ENCODE measurements at places on chromosomes 12 and 14.

DNA sequence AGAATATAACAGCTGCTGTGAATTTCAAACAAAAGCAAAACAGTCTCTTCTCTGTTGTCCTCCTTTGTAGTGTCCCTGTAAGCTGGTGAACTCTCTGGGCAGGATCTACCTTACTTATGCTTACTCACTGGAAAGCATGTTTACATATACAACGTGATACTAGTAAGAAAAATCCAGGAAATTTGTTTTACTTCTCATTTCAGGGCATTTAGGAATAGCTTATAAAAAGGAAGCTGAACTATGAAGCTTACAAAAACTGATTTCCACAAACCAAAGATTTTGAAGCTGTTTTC is 311.0 kb downstream of the NOVA1 start:
- no peak overlapping the region for H3K4me3 ChIP-seq
- H3K27me3 ChIP-seq: no peaks in the 10 kb centered on the region
- no peaks in the 10 kb centered on the region for H3K4me1 ChIP-seq
- no peak for DNase-seq
- no peak overlapping the region for H3K27ac ChIP-seq

GRCh38 chr12:111842556-111843396 is 748 bp downstream of the MAPKAPK5 start:
- peak overlapping the region; percentile 88 for H3K4me3 ChIP-seq
- peak; percentile 66 for DNase-seq
- peaks cover 34% of the 10 kb centered on the region for H3K36me3 ChIP-seq
- peak overlapping the region; percentile 56 for H3K27ac ChIP-seq
- H3K27me3 ChIP-seq: no peaks in the 10 kb centered on the region

DNA sequence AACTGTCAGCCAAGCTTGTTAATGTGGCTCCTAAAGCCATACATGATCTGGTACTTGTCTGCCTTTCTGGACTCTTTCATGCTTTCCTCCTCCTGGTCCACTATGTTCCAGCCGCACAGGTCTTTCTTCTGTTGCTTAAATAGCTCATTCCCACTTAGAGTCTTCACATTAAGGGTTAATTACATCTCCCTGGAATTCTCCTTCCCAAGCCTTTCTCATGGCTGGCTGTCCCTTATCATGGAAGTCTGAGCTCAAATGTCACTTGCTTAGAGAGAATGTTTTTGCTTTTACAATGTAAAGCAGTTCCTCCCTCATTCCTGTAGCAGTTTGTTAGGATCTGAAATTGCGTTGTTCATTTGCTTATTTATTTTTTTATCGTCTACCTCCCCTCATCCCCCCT is 199.6 kb downstream of the TRHDE start:
- no peak overlapping the region for H3K27ac ChIP-seq
- H3K4me3 ChIP-seq: no peak overlapping the region
- no peaks in the 10 kb centered on the region for H3K36me3 ChIP-seq
- no peak for DNase-seq

DNA sequence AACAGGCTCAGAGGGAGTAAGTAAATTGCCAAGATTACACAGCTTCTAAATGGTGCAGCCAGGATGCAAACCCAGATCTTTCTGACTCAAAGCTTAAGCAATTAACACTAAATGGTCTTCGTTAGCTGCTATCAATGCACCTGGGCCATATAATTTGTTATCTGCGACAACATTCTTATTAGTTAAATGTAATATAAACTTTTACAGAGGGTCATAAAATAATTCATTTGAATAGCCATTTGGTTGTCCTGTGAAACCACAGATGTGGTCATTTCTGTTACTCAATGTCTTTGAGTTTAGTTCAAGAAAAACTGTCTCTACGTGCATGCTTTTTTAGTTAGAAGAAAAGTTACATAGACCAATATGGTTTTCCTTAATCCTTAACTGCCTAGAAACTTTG is 22.1 kb upstream of the NAP1L1 start:
- no peak for DNase-seq
- no peak overlapping the region for H3K4me3 ChIP-seq
- H3K4me1 ChIP-seq: no peaks in the 10 kb centered on the region

GRCh38 chr14:87615047-87615446 is 377.9 kb downstream of the GALC start:
- H3K4me1 ChIP-seq: peaks cover 31% of the 10 kb centered on the region
- no peaks in the 10 kb centered on the region for H3K36me3 ChIP-seq
- no peaks in the 10 kb centered on the region for H3K27me3 ChIP-seq
- DNase-seq: peak; percentile 69
- H3K4me3 ChIP-seq: peak overlapping the region; percentile 38
- peak overlapping the region; percentile 48 for H3K27ac ChIP-seq

DNA sequence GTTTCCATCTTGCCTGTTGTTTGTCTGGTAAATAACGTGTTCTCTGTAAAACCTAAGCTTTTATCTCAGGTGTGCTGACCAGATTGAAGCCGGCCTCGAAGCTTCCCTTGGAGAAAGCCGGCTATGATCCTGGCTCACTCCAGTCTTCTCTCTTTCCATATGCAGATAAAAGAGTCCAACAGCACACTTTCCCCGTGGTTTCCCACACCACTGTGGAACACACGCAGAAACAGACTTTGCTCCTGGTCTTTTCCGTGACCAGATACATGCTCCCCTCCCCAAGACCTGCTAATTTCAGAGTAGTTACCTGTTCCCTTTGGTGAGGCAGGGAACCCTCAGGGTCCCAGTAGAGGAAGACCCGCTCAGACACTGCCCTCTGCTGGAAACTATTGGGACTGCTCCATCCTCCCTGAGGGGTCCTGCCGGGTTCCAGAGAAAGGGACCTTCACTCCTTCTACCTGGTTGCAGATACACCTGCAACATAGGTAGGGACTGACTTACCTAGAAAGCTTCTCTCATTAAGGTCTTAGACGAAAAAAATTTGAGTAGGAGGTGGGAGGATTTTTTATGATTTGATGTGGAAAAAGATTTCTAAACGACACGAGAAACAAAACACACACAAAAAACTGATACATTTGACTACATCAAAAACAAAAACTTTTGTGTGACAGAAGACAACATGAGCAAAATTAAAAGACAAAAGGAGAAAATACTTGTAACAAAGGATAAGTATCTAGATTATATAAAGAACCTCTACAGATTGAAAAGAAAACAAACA is 415.4 kb upstream of the CCDC196 start:
- DNase-seq: peak; percentile 90
- no peaks in the 10 kb centered on the region for H3K27me3 ChIP-seq
- peaks cover 9% of the 10 kb centered on the region for H3K4me1 ChIP-seq
- no peaks in the 10 kb centered on the region for H3K36me3 ChIP-seq
- no peak overlapping the region for H3K4me3 ChIP-seq
- no peak overlapping the region for H3K27ac ChIP-seq

GRCh38 chr12:130434560-130434959 is 96.9 kb downstream of the PIWIL1 start:
- H3K36me3 ChIP-seq: no peaks in the 10 kb centered on the region
- H3K27ac ChIP-seq: no peak overlapping the region
- DNase-seq: no peak
- no peak overlapping the region for H3K4me3 ChIP-seq
- H3K4me1 ChIP-seq: no peaks in the 10 kb centered on the region

DNA sequence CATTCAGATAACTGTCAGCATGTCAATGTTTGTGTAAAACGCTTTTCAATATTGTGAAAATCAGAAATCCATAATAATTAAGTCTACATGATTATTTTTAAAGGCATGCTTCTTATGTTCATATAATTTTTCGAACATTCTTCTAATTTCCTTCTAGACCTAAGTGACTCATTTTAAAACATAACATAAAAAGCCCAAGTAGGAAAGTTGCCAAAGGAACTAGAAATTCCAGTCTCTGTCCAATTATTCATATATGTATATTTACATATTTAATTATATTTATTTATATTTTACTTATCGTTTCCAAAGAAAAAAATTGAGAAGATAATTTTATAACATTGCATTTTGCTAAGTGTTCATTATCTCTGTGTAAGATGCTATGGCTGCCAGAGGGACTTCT is 110.4 kb downstream of the TMTC1 start:
- no peaks in the 10 kb centered on the region for H3K36me3 ChIP-seq
- no peak overlapping the region for H3K27ac ChIP-seq
- no peaks in the 10 kb centered on the region for H3K27me3 ChIP-seq
- H3K4me3 ChIP-seq: no peak overlapping the region

GRCh38 chr12:47219243-47219642 is 139.5 kb upstream of the AMIGO2 start:
- no peak for DNase-seq
- no peaks in the 10 kb centered on the region for H3K27me3 ChIP-seq
- H3K4me1 ChIP-seq: peaks cover 82% of the 10 kb centered on the region
- peak overlapping the region; percentile 47 for H3K4me3 ChIP-seq

GRCh38 chr12:66627988-66628317 is 50.9 kb downstream of the GRIP1 start:
- no peak overlapping the region for H3K27ac ChIP-seq
- DNase-seq: no peak
- no peak overlapping the region for H3K4me3 ChIP-seq
- no peaks in the 10 kb centered on the region for H3K27me3 ChIP-seq
- H3K36me3 ChIP-seq: no peaks in the 10 kb centered on the region

- peaks cover 8% of the 10 kb centered on the region for H3K4me1 ChIP-seq
- H3K27me3 ChIP-seq: no peaks in the 10 kb centered on the region
- H3K36me3 ChIP-seq: peaks cover 13% of the 10 kb centered on the region
- H3K27ac ChIP-seq: no peak overlapping the region
- peak; percentile 60 for DNase-seq
Measured at GRCh38 chr12:14937689-14938088, 648 bp downstream of the ERP27 start.

GRCh38 chr12:119005913-119006312 is 24.6 kb downstream of the SRRM4 start:
- H3K4me3 ChIP-seq: no peak overlapping the region
- no peaks in the 10 kb centered on the region for H3K36me3 ChIP-seq
- DNase-seq: no peak
- no peaks in the 10 kb centered on the region for H3K4me1 ChIP-seq

DNA sequence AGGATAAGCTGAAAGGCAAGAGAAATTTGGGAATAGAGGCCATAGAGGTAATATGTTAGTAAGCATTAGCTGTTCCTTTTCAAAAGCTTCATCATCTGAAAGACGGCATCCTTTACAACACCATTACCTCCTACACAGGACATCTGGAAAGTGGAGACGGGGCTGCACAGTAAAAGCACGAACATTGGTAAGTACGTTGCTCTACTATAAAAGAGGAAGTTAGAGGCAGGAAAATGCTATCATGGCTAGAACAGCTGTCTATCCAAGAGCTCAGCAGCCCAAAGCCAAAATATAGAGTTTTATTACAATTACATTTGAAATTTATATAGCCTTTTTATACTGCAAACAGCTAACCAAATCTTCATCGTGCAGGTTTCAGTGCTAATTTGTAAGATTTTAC is 172.3 kb upstream of the GRIP1 start:
- H3K4me3 ChIP-seq: no peak overlapping the region
- no peak overlapping the region for H3K27ac ChIP-seq
- peaks cover 3% of the 10 kb centered on the region for H3K27me3 ChIP-seq
- H3K36me3 ChIP-seq: no peaks in the 10 kb centered on the region
- 0 out of 2 replicates have a peak, but pooled peaks cover 4% of the 10 kb centered on the region for H3K4me1 ChIP-seq
- no peak for DNase-seq

- no peaks in the 10 kb centered on the region for H3K4me1 ChIP-seq
- DNase-seq: no peak
- no peaks in the 10 kb centered on the region for H3K36me3 ChIP-seq
- H3K27ac ChIP-seq: no peak overlapping the region
- no peak overlapping the region for H3K4me3 ChIP-seq
- H3K27me3 ChIP-seq: no peaks in the 10 kb centered on the region
Measured at GRCh38 chr12:5611162-5611561, 179.3 kb downstream of the NTF3 start.

- H3K27me3 ChIP-seq: no peaks in the 10 kb centered on the region
- peaks cover 27% of the 10 kb centered on the region for H3K36me3 ChIP-seq
- no peaks in the 10 kb centered on the region for H3K4me1 ChIP-seq
- no peak overlapping the region for H3K27ac ChIP-seq
Measured at GRCh38 chr12:41992022-41992421, 152.7 kb downstream of the GXYLT1 start.

DNA sequence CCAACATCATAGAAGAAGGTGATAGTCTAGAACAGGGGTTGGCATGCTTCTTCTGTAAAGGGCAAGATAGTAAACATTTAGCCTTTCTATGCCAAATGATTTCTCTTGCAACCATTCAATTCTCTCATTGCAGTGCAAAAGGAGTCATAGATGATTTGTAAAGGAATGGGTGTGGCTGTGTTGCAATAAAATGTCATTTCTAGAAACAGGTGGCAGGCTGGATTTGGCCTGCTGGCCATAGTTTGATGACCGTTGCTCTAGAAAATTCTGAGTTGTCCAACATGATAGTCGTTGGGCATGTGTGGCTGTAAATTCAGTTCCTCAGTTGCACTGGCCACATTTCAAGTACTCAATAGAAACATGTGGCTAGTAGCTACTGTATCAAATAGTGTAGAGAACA is 21.7 kb downstream of the SMCO2 start:
- no peaks in the 10 kb centered on the region for H3K36me3 ChIP-seq
- H3K4me1 ChIP-seq: no peaks in the 10 kb centered on the region
- no peak for DNase-seq
- H3K27ac ChIP-seq: no peak overlapping the region

DNA sequence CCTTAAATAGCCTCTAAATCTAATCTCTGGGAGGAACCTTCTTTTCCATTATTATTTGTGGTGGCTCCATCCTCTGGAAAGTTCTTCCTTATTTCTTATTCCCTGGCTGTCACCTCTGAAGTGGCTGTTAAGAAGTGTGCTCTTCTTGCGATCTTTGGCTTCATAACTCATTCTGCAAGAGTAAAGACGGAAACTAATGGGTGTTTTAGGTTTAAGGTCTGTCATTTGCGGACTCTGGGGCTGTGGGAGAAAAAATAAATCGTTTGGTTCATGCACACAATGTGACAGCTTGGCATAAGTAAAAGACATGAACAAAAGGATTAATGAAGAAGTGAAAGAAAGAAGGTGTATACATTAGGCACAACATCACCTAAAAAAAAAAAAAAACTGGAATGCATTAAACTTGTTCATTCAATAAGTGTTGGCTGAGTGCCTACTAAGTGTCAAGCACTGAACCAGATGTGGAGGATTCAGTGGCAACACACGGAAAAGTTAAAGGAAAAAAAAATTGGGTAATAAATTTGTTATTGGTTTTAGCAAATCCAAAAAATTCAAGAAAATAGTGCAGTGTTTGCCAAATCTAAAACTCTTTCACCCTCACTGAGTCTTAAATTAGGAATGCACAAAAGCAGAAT is 99.5 kb downstream of the ERGIC2 start:
- H3K4me3 ChIP-seq: no peak overlapping the region
- no peak overlapping the region for H3K27ac ChIP-seq
- H3K27me3 ChIP-seq: no peaks in the 10 kb centered on the region
- no peaks in the 10 kb centered on the region for H3K36me3 ChIP-seq
- DNase-seq: no peak

GRCh38 chr14:29075761-29076160 is 309.2 kb downstream of the FOXG1 start:
- no peaks in the 10 kb centered on the region for H3K4me1 ChIP-seq
- H3K36me3 ChIP-seq: no peaks in the 10 kb centered on the region
- H3K27me3 ChIP-seq: no peaks in the 10 kb centered on the region

Measured in Karpas-422 (cell line).